T-helper 17 cell (primary cell): ENCODE measurements at places on chromosomes 12 and 14. TPM values are rescaled to one million over a fixed set of nuclear protein-coding genes. Genes with fewer than 3 reads are reported as not detected.

DNA sequence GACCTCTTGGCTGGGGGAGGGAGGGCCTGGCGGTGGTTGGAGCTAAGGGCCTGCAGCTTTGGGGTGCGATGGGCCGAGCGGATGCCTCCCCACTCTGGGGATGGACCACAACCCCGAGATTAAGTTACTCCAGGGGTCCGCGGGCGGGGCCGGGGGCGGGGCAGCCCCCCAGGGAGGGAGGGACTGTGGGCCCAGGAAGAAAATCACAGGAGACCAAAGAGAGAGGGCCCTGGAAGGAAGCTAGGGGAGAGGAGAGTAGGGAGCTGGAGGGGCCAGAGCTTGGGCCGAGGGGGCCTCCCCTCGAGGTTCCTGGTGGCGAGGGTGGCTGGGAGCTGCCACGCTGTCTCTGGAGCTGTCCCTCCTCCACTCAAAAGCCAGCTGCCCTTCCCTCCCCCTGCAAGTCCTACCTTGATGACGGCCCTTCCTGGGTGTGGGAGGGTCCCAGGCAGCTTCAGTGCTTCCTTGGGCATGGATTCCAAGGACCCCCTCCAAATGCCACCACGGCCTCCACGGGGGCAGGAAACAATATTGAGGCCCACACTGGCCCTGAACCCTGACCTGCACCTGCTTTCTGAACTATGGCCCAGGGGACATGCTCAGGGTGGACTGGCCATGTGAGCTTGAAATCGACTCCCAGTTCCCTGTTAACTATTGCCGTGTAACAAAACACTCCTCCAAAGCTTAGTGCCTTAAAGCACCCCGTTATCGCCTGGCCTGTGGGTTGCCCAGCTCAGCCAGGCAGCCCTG lies 610 bp upstream of the NUDT14 start:
- no peaks in the 10 kb centered on the region for H3K27me3 ChIP-seq
- peak overlapping the region; percentile 41 for H3K4me3 ChIP-seq
- peaks cover 3% of the 10 kb centered on the region for H3K4me1 ChIP-seq
- no peak overlapping the region for H3K27ac ChIP-seq

DNA sequence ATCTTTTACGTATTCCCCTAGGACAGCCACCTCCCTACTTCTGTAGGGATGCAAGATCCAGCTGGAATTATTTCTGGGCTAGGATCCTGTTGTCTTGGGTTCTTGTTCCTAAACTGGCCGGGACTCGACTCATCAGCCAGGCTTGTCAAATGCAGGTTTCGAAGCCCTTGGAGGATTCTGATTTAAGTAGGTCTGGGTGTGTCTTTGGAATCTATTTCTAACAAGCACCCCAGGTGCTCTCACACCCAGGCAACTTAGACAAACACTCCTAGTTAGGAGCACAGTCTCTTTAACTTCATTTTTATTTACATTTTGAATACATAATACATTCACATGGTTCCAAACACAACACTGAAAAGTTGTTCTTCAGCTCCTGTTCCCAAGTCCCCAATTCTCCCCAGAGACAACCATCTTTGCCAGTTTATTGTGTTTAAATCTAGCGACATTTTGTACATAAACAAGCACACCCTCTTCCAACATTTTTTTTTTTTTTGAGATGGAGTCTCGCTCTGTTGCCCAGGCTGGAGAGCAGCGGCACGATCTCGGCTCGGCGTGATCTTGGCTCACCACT lies 20.9 kb downstream of the MORN3 start:
- H3K36me3 ChIP-seq, result no peaks in the 10 kb centered on the region
- no peaks in the 10 kb centered on the region for H3K27me3 ChIP-seq
- no peak for DNase-seq
- H3K27ac ChIP-seq, result peak overlapping the region; percentile 73

GRCh38 chr12:132286912-132287311 lies 42.5 kb downstream of the GALNT9 start:
- peaks cover 3% of the 10 kb centered on the region for H3K36me3 ChIP-seq
- H3K27ac ChIP-seq, result no peak overlapping the region
- H3K4me1 ChIP-seq, result peaks cover 10% of the 10 kb centered on the region
- no peak overlapping the region for H3K4me3 ChIP-seq
- no peak for DNase-seq
- peaks cover 19% of the 10 kb centered on the region for H3K27me3 ChIP-seq

FBXL14 gene
- total RNA-seq, result 26.7 TPM

DNA sequence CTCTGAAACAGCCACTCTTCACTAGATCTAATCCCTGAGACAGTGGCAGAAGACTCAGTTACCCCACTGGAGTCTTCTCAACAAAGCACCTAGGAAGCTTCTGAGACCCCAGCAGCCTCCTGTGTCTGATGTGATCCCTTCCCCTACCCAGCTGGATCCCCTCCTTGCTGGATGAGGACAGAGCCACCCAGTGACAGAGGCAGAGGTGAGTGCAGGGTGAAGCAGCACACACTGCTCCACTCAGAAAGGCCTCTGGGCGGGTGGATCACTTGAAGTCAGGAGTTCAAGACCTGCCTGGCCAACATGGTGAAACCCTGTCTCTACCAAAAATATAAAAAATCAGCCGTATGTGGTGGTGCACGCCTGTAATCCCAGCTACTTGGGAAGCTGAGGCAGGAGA lies 2.7 kb downstream of the SPRYD3 start:
- H3K4me3 ChIP-seq, result no peak overlapping the region
- peak overlapping the region; percentile 88 for H3K27ac ChIP-seq
- no peaks in the 10 kb centered on the region for H3K27me3 ChIP-seq
- no peak for DNase-seq
- peaks cover 41% of the 10 kb centered on the region for H3K4me1 ChIP-seq
- H3K36me3 ChIP-seq, result peaks cover 10% of the 10 kb centered on the region

- DNase-seq, result no peak
- H3K27ac ChIP-seq, result no peak overlapping the region
- peaks cover 1% of the 10 kb centered on the region for H3K4me1 ChIP-seq
- H3K27me3 ChIP-seq, result no peaks in the 10 kb centered on the region
Observed at GRCh38 chr14:97432586-97432985, 635.4 kb downstream of the VRK1 start.

DNA sequence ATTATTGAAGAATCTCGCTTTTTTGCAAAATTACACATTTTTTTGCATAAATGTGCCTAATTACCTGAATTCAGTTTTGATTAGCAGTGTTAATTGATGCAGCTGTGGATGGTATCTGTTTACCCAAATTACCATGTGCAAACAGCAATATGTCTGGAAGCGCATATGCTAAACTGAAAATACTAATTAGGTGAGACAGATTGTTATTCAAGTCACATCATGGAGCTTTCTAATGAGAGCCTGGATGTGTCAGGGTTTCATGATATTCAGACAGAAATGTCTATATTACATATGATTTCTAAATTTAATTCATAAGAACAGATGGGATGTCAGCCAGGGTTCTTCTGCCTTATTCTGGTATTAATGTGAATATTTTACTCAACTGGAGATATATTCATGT lies 74.9 kb downstream of the RMST start:
- no peak for DNase-seq
- no peaks in the 10 kb centered on the region for H3K4me1 ChIP-seq
- no peak overlapping the region for H3K4me3 ChIP-seq
- H3K27me3 ChIP-seq, result no peaks in the 10 kb centered on the region
- H3K36me3 ChIP-seq, result no peaks in the 10 kb centered on the region

TAS2R43 gene
- total RNA-seq, result 1.9 TPM

DNA sequence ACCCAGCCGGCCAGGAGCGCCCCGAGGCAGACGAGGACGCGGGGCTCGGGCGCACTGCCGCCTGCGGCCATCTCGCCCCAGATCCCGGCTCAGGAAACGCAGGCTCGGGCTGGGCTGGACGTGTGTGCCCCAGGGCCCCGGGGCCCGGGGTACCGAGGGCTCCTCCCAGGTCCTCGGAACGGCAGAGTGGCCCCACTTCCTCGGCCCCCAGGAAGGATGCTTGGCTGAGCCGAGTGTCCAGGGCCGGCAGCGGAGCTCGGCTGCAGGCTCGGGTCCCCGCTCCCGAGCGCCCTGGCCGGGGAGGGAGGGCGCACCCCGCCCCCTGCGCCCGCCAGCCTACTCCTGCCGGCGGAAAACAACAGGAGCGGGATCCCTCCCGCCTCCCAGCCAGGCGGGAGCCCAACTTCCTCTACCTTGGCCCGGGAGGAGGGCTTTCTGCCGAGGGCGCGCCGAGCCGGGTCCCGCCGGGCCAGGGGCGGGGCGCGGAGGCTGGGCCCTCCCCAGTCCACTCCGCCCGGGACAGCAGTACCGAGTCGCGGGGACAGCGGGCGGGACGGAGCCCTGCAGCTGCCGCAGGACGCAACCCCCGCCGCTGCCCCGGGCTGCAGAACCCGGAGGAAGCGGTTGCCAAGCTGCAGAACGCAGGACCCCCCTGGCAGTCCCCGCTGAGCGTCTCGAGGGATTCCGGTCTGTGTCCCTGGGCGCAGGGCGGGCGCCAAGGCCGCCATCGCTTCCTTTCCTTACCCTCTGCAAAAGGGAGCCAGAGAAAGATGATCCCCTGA lies at the start of gene VSIG10:
Gene VSIG10 (minus strand): TSS at position 411 of the 782 bp plus-strand sequence. CDS start 340 bp downstream, at position 71.
- H3K4me3 ChIP-seq, result peak within 1 kb of the TSS; percentile 95
- H3K4me1 ChIP-seq, result peaks cover 6% of the 10 kb centered on the region
- no peak for DNase-seq
- peak within 1 kb of the TSS; percentile 47 for H3K27ac ChIP-seq

GRCh38 chr14:79093531-79093930 lies 923.4 kb downstream of the NRXN3 start:
- no peaks in the 10 kb centered on the region for H3K27me3 ChIP-seq
- no peak overlapping the region for H3K4me3 ChIP-seq
- no peaks in the 10 kb centered on the region for H3K4me1 ChIP-seq

DNA sequence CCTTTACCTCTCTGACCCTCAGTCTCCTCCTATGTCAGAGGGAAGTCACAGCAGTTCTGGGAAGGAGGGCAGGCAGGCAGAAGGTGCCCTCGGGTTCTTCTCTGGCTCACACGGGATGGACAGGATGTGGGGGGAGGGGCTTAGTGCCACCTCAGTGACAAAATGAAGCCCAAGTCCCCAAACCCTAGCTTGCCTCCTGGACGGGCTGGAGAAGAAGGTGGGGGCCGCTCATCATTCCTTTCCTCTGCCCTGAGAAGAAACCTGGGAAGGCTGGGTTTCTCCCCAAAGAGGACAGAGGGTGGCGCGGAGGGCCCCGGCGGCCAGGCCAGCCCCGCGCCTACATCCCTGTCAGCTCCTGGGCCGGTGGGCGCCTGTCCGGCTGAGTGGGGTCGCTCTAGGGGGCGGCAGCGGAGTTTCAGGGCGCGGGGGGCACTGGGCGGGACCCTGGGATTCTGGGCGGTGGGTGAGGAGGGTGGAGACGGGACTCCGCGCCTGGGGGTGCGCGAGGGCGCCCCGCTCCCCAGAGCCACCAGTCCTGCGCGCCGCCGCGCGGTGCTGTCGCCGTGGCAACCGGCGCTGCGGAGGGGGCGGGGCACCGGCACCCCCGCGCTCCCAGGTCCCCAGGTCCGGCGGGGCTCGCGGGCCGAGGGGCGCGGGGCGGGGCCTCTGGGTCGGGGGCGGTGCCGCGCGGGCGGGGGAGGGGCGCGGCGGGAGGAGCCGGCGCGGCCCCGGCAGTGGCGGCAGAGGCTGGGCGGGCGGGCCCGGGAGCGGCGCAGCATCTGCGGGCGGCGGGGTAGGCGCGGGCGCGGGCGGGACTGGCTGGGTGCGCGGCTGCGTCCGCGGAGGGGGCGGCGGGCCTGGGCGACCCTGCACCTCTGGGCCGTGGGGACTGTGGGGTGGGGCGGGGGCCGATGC lies at the start of gene TMEM121:
Gene TMEM121 (plus strand): TSS at position 723 of the 915 bp plus-strand sequence. CDS start 2,252 bp downstream, outside the sequence.
- no peaks in the 10 kb centered on the region for H3K36me3 ChIP-seq
- H3K27ac ChIP-seq, result peak within 1 kb of the TSS; percentile 14

DNA sequence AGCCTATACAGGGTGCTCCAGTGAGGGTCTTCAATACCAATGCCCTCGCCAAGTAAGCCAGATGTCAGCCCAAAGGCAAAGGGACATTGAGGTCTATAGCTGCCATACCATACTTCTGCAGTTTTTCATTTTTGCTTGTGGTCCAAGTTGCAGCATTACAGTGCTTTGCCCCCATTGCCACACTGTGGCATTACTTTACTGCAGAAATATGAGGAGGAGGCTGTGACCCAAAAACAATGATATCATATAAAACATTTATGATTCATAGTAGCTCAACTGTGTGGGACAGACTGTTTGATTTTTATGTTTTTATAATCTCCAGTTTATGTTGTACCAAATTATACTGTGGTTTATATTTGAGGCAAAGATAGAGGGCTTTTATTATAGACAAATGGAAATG lies 64.1 kb downstream of the KIAA0586 start:
- no peak overlapping the region for H3K27ac ChIP-seq
- no peaks in the 10 kb centered on the region for H3K36me3 ChIP-seq
- H3K27me3 ChIP-seq, result no peaks in the 10 kb centered on the region
- no peak for DNase-seq

DNA sequence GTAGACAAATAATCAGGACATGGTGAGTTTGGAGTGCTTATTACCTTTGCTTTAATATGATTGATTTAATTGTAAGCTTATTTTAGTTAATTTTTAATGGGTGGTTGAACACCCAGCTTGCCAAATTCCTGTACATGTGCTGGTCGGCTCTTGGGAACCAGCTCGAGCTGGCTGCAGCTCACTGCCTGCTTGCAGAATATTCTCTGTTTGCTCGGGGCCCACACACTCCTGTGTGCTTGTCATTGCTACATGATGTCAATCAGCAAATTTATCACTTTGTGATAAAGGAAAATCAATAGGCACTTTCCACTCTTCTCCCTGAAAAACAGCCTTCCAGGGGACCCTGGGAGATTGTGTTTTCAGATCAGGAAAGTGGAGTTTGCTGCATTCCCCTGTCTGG lies 141.1 kb upstream of the LHX5 start:
- peaks cover 50% of the 10 kb centered on the region for H3K27me3 ChIP-seq
- no peak for DNase-seq
- H3K4me3 ChIP-seq, result no peak overlapping the region

DNA sequence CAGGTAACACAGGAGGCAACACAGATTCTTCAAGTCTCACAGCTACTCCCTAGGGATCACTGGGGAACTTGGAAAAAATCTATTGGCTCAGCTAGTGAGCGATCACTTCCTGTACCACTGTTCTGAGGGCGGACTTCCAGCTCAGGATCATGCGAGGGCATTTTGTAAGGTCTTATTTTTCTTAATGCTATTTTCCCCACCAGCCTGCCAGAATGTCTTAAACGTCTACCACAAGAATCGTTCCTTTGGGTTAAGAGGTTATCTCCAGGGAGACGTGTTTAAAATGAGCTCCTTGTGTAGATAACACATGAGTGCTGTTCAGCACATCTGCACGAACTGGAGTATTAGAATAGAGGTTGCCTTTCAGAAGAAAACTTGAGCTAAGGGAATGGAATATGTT lies 162.6 kb downstream of the ETNK1 start:
- H3K4me1 ChIP-seq, result no peaks in the 10 kb centered on the region
- no peak for DNase-seq
- no peaks in the 10 kb centered on the region for H3K36me3 ChIP-seq

GRCh38 chr14:88209273-88209672 lies 113.8 kb downstream of the KCNK10 start:
- no peak overlapping the region for H3K27ac ChIP-seq
- H3K4me3 ChIP-seq, result no peak overlapping the region
- H3K27me3 ChIP-seq, result peaks cover 45% of the 10 kb centered on the region
- peaks cover 2% of the 10 kb centered on the region for H3K4me1 ChIP-seq
- peaks cover 2% of the 10 kb centered on the region for H3K36me3 ChIP-seq

DNA sequence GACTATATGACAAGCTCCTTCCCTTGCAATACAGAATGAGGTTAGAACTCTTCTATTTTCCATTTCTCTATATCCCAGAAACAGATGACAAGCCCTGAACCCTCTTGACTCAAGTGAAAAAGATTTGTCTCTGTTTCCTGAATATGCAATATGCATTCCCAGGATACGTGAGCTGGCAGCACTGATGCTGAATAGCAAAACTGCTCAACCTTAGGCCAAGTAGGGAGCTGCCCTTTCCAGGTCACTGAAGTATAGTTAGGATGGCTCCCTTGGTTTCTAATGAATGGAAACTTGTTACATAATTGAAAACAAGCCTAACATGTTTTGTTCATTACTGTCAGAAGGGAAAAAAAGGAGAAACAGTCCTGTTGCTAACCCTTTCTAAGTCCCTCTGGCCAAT lies 47.9 kb upstream of the PLEKHG7 start:
- peaks cover 2% of the 10 kb centered on the region for H3K4me1 ChIP-seq
- H3K27me3 ChIP-seq, result peaks cover 11% of the 10 kb centered on the region
- H3K4me3 ChIP-seq, result no peak overlapping the region
- no peak for DNase-seq
- no peak overlapping the region for H3K27ac ChIP-seq
